ENCODE measurements at places on chromosomes 4 and X. TPM values are rescaled to one million over a fixed set of nuclear protein-coding genes. Genes with fewer than 3 reads are reported as not detected.
A peak's percentile ranks its signal among the peaks of the same experiment; 100 is the strongest.

DNA sequence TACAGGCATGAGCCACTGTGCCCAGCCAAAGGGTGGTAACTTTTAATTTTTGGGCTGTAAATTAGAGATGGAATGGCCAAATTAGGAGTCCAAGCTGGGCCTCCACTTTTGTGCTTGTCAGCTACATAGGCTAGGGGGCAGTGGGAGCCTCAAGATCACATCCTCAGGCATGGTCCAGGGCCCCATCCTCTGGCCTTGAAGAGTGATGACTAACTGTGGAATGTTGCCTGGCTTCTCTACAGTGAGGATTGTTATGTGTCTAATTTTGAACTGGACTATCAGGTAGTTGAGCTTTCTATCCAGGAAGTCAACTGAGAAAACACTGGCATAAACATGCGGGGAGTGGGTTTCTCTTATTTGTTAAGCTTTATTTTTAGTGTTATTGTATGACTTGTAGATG lies 33.0 kb downstream of the CCNG2 start:
- no peak for DNase-seq

- no peak for DNase-seq
These were observed 70.5 kb upstream of the IRF2 start for GRCh38 chr4:184544788-184545409.

DNA sequence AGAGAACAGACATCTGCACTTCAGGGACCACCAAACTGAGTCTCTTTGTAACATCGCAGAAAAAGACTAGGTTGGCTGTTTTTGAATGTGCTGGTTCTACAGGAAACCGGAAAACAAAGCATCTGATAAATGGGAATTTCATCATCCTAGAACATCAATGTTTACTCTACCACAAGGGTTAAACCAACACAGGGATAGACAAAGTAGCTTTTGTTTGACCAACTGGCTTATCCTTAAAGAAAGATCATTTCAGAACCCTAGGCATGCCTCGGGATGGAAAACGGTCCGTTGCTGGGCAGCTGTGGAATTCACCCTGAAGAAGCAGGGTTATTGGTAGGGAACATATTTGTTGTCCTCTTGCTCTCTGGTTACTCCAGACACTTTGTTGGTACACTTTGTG lies 2355.5 kb upstream of the AGA start:
- no peak for DNase-seq

GRCh38 chr4:147351083-147351787 lies 129.7 kb upstream of the EDNRA start:
- no peak for DNase-seq

DNA sequence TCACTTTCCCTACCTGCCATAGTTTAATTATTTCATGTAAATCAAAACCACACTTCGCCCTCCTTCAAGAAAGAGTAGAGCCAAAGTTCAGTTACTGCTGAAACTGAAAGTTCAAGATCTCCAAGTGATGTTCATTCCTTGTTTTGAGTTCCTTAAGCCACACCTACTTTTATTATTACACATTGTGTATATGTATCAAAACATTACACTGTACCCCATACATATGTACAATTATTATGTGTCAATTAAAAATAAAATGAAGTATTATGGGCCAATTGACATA lies 892.3 kb upstream of the NDST4 start:
- DNase-seq = no peak

GRCh38 chrX:11386001-11386523 lies 92.8 kb downstream of the AMELX start:
- no peak for DNase-seq

DNA sequence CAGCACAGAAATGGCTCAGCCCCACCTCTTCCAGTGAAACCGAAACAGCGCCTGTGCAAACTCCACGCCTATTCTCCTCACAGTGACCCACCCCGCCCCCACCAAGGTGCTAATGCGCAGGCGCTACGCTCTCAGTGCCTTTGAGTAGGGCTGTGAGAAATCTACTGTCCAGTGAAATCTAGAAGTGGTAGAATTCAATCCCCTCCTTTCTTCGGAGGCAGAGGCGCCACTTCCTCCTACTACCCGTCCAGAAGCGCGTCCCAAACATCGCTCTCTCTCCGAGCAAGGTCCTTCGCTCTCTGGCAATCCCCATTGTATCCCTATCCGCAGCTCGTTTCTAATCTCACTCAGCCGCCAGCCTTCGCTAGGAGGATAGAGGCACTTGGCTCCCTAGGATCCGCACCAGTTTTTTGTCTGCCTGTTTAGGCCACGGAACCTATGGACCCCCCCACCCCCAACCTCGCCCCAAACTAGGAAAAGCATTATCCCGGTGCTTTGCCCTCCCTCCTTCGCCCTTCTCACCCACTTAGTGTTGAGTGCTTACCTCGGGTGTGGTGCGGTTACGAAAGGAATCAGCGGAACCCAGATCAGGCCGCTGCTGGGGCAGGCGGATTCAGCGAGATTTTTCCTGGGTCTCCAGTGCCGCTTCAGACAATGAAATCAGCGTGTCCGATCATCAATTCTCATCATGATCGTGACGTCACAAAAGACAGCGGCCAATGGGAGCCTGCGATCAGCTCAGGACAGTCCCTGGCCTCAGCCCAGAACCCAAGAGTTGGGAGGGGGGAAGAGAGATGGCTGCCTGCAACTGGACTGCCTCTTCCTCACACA lies at the start of gene HDX:
Gene HDX, minus strand, starts transcription at position 656 of the 831 bp plus-strand sequence. CDS start 27,056 bp downstream, outside the sequence.
- peak; percentile 53 for DNase-seq

GRCh38 chr4:73392936-73393335 lies 11.2 kb upstream of the ALB start:
- no peak for DNase-seq

DNA sequence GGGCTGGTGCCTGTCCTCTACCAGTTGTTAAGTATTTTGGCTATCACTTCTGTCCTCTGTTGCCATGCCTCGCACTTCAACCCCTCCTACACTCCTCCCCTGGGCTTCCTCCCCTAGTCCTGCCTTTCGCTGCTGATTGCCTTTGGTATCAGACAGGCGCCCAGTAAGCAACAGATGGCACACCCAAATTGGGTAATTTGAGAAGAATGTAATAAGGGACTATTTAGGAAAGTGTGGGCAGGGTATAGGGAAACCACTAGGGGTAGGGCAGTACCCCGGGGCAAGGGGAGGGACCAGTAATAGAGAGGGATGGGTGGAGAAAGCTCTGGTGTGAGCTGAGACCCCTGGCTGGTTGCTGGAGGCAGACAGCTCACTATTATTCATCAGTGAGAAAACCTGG lies 172.7 kb upstream of the USP9X start:
- no peak for DNase-seq

GRCh38 chr4:123455360-123455759 lies 58.8 kb downstream of the SPRY1 start:
- DNase-seq = no peak

- no peak for DNase-seq
These were observed 31.6 kb downstream of the TRMT44 start for GRCh38 chr4:8472158-8472688.

DNA sequence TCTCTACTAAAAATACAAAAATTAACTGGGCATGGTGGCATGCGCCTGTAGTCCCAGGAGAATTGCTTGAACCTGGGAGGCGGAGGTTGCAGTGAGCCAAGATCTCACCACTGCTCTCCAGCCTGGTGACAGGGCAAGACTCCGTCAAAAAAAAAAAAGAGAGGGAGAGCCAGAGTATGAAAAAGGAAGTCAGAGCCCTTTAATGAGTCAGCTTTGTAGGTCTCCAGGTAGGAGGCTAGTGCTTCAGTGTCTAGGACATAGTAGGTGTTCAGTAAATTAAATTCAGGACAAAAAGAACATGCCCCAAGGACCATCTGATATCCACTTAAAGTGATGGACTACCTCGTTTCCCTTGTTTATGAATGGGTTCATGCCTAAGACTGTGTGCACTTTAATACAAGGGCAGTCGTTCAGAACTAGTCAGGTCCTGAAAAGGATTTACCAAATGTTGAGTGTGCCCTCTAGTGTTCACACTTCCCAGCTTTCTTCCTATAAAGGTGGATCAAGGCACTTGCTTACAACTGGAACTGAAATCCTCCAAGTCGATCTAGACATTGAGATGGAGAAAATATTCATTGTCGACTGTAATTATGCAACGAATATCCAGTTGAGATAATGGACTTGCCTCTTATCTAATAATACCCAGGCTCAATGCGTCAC lies 29.0 kb downstream of the F9 start:
- DNase-seq = peak; percentile 9

RASGEF1B gene
- 43.9 TPM for polyA plus RNA-seq

NLGN4X gene
- polyA plus RNA-seq = 0.23 TPM

RAI2 gene
- polyA plus RNA-seq = not detected

GABRE gene
- polyA plus RNA-seq = not detected
